ENCODE measurements at places on chromosomes 6 and 20.

GRCh38 chr6:148502083-148502772, 159.6 kb downstream of the SASH1 start:
- no peak for DNase-seq

DNA sequence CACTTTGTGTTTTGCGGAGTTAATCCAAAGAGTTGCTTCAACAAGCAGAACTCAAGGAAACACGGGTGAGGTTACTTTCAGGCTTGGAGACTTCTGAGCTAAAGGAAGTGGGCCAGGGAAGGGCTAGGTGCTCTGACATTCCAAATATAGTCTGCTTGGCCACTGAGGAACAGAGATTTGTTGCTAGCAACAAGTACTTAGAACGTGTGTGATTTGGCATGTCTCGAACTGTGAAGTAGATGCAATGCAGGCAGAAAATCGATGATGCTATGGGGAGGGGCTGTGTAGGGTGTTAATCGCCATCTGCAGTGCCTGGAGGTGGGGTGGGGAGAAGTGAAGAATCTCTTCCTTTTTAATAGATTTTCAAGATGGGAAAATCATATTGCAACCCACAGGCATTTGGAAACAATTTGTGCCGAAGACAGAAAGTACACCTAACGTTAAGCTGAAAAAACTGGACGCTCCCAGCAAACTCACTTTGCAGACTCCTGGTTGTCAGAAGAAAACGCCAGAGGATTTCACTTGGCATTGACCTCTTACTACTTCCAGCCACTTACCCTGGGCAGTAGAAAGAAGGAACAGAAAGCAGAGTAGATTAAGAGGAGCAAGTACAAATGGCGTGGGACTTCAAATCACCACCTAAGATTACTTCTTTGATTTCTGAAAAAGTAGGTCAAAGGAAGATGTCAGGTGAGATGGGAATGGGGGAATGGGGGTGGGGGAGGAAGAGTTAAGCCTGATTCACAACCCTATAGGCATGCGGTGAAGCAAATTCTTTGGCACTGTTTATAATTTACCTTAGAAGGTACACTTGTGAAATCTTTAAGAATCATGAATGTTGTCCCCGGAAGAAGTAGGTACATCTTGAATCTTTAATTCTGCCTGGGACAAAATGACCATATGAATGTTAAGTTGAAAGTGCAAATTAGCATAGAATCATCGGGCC, 314.1 kb downstream of the CD83 start:
- DNase-seq = no peak

DNA sequence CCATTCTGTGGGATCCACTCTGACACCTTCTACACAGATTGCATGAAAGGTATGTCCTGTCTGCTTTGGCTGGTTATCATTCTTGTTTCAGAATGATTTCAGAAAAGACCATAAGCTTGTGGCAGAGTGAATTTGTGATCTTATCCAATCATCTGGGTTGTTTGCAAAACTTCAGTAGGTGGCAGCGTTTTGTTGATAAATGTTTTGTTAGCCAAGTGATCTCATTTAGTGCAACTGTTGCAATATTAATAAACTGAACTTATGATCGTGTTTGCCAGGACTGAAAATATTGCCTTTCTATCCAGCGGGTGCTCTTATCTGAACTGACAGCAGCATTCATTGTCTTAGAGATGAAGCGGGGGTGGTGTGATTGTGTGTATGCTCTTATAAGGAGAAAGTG, 613.2 kb upstream of the NOX3 start:
- DNase-seq = no peak

DNA sequence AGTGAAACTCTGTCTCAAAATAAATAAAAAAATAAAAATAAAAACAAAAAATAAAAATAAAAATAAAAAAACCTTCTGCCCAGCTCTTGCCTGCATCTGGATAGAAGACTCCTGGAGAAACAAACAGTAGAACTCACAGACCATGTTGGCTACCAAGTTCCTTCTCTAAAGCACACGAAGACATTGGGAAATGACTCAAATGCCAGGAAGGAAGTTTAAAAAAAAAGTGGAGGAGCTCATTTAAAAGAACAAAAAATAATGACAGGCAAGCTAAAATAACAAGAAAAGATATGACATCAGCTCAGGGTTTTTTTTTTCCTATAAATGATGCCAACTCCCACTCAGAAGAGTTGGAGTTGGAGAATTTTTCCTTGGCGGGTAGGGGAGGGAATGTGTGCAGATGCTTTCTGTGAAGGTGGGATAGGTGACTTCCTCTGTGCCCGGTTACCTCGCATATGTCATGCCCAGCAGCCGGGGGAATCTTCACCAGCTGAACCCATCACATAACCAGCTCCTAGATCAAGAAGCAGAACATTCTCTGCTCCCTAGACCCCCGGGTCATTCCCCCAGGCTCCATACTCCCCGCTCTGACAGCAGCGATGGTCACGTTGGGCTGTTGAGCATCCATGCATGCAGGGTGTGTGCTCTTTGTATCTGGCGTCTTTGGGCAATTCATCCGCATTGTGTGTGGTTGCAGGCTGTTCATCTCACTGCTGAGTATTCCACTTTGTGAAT, 17.3 kb upstream of the CD93 start:
- DNase-seq = no peak

DNA sequence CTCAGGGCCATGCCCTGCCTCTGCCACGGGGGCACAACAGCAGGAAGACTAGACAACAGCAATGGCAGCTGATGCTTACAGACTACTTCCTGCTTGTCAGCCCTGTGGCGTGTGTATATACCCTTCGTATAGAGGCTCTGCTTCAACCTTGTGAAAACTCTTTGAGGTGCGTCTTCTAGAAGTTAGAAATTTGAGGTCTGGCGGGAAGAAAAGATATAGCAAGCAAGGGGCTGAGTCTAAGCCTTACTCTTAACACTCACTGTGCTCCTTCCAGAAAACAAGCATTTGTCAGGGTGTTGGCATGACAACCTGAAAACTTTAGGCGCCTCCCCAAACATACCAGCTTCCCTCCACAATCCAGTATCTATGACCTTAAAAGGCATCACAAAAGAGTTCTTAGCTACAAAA, 33.3 kb downstream of the JPH2 start:
- DNase-seq = no peak

GRCh38 chr6:30876039-30876730, 8.1 kb upstream of the DDR1 start:
- no peak for DNase-seq

- no peak for DNase-seq
Measured at GRCh38 chr20:49256261-49256660, 21.6 kb downstream of the ZNFX1 start.

- no peak for DNase-seq
Measured at GRCh38 chr6:137950581-137950980, 83.5 kb downstream of the TNFAIP3 start.

- no peak for DNase-seq
Measured at GRCh38 chr6:101830501-101831031, 437.1 kb downstream of the GRIK2 start.

- no peak for DNase-seq
Measured at GRCh38 chr6:85706272-85706671, 63.6 kb upstream of the SYNCRIP start.

- no peak for DNase-seq
Measured at GRCh38 chr20:54323227-54323734, 115.4 kb downstream of the PFDN4 start.

- DNase-seq = peak; percentile 83
Measured at GRCh38 chr6:53484476-53485280, 60.2 kb downstream of the GCLC start.

DNA sequence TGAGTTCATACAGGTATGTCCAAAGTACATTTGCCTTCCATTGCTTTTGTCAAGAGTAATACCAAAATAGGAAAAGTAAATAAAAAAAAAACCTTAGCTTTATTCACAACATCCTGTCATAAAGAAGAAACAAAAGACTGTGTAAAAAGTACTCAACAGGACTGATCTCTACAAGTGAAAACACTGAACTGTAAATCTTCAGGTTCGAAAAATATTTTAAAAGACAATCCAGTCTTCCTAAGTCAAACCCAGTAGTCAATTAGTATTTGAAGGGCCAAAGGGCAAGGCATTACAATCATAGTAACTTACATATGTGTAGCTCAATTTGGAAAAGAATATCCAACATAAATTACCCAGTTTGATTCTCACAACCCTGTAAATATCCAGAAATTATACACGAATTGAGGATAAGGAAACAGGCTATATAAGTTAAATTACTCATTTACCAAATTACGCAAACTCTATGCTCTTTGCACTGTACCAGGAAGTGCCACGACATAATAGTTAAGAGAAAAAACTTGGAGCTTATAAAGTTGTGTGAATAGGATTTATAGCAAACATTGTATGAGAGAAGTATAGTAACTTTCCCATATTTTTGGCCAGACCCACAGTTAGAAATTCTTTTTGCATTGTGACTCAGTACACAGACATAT, 21.2 kb downstream of the PTPRK start:
- DNase-seq = no peak

DNA sequence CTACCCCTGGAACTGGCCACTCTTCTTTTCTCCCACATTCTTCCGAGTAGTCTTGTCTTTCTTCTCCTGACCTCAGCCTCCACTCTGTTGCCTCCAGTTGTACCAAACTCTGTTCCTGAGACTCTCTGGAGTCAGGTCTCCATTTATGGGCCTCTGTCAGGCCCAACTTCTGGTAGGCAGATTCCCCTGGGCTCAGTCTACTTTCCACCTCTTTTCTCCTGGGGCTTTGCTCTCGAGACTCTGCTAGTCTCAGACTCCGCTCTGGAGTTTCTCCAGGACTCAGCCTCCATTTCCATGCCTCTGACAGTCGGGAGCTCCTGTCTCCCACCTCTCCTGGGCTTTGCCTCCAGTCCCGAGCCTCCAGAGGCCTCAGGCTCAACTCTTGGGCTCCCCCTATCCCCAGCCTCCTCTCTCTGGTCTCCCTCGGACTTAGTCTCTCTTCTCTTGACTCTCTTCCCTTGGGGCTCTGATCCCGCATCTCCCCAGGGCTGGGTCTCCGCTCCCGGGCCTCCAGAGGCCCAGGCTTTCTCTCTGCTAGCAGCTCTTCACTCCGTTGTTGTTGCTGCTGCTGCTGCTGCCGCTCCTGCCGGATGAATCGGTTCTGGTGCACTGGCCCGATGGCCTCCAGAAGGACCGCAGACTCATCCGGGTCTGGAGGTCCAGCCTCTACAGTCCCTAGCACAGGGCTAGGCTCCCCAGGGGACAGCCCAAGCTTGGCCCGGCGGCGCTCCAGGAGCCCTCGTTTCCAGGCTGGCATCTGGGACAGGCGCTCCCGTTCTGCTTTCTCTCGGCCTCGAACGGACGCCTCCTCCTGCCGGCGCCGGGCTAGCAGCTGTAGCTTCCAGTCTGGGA, 1.1 kb downstream of the PPP1R18 start:
- no peak for DNase-seq

DNA sequence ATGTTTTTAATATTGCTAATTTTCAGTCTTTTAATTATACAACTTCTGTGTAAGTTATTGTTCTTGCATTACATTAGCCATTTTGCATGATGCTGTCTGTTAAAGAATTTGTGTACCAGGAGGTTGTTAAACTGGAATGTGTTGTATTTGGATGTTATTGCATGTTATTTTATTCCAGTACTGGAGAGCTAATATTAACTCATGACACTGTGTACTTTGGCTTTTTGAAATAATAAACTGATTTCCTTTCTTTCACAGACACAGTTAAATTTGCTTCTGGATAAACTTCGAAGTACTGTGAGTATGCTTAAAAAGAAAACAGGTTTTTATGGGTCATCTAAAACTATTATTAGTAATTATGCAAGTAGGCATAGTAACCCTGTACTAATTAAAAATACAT, 121.3 kb downstream of the MYO6 start:
- DNase-seq = no peak

- DNase-seq = no peak
Measured at GRCh38 chr6:113009682-113010081, 662.6 kb downstream of the RFPL4B start.

DNA sequence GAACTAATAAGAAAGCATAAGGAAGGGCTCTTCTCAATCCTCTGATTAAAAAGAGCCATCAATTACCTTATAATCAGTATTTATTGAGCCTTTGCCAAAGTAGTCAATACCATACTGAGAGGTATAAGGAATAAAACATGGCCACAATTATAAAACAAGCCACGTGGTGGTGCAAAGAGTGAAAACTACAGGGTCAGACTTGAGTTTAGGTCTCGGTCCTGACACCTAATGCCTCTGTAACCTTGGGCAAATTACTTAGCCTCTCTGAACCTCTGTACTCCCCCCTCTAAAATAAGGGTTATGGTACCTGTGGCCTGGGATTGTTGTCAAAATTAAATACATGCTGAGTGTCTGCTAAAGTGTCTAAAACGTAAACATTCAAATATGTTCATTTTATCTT, 11.8 kb downstream of the TRIM10 start:
- peak; percentile 57 for DNase-seq

DNA sequence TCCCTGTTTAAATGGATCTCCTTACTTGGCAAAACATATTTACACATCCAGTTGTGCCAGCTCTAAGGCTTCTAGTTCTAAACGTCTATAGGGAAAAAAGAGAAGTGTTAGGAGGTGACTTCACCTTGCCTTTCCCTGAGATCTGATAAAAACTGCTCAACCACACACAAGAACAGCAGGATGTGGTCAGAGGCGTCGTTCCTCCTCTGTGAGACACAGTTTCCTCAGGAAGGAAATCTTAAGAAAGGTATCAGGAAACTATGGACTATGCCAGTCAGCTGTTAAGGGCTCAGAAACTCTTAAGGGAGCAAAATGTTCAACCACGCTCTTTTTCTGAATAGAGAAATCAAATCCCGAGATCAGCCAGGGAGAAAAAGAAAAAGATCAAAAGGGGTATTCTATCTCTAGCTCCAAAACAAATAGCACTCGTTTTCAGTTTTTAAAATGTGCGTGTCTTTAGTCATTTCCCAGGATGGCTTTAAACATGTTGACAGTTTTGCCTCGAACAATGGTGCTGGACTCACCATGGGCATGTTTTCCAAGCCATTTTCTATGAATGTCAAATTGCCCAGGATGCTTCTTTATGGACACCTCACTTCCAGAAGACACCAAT, 154.5 kb downstream of the HACE1 start:
- no peak for DNase-seq

DNA sequence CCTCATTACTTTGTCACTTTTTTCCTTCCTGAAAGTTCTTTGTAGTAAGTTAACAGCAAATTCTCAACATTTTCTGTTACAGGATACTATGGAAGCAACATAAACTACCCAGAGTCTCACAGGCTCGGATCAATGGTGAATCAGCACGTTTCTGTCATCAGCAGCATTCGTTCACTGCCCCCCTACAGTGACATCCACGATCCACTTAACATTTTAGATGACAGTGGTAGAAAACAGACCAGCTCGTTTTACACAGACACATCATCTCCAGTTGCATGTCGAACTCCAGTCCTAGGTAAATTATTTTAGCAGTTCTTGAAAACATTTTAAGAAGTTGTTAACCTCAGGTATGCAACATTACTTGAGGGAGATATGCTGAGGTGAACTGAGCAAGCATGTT, 51.6 kb downstream of the RFX6 start:
- DNase-seq = no peak
